ENCODE measurements at places on chromosomes 3 and 15.

DNA sequence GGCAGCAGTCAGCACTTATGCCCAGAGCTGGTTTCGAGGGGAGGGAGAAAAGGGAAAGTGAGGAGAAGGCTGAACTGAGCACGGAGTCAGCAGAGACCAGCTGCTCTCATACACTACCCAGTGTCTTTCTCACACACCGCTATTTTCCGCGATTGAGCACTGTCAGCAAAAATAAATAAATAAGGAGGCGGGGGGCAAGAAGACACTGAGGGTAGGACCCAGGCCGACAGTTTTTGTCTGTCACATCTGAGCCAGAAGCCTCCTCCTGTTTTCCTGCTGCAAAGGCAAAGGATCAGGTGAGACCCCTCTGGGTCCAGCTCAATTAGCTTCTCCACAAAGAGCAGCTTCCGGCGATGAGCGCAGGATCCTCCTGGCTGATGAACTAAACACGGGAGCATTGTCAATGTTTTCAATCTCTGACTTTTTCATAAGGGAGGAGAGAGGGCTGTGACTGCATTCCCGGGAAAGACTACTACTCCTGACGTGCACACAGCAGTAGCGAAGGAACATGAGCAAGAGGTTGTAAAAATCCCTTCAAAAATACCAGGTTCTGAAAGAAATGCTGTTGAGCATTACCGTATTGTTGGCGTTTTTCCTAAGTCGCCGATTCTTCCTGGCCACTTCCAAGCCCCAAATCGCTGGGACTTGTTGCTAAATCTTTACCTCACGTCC is 1.3 kb downstream of the FRMD5 start:
- no peak for DNase-seq

GRCh38 chr3:14401692-14402303 is 608 bp upstream of the SLC6A6 start:
- DNase-seq = no peak

DNA sequence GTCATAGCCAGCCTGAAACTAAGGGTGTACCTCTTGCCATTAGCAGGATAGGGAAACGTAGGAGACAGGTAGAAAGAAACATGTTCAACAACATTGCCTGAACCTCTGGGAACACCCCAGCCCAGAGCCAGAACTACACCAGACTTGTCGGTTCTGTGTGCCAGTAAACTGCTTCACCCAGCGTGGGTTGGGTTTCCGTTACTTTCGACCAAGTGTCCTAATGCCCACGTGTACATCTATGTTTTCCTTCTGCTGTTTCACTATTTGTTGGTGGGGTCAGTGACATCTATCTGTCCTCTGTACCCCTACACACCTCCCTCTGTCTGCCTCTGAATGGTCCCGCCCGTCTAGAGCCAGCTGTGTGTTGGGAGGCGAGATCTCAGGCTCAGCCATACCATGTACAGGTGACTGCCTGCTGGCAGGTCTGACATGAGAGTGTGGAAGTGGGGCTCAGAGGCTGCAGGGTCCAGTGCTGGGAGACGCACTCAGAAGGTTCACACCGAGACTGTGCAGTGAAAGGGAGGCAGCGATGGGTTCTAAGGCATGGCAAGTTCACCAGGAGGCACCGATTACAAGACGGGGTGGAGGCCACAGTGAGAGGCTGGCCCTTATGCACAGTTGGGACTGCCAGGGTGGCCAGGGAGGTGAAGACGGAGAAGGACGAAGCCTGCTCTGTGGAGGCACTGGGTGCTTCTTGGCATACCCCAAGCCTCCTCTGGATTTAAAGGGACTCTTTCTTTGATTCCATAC is 36.4 kb downstream of the SSUH2 start:
- DNase-seq = no peak

DNA sequence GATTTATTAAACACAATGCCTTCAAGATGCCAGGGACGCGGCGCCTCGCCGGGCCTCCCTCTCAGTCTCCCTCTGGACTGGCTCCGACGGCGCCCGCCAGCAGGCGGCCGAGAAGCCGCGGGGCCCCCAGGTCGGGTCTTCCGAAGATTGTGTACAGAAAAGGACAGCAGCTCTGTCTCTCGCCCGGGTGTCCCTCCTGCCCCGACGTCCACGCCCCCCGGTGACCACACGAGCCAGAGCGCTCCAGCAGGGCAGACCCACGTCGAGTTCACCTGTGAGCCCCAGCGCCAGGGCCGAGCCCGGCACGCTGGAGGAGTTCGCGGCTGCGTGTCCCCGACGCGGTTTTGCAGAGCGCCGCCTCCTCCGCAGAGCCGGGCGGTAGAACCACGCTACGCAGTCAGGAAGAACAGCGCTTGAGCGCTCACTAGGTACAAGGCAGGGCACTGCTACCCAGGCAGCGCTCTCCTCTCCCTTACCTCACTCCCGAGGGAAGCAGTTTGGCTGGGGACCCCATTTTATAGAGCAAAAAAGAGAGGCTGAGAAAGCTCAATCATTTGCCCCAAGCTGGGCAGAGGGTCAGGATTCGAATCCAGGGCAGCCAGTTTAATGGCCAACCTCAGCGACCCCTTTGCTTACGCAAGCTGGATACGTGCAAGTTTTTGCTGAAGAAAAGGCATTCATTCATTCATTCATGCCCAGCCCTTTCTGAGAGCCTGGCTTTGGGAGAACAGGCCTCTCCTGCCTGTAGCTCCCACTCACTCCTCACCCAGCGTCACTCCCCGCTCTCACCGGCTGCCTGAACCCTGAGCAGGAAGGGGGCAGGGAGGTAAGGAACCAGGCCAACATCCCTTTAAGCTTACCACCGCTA is 3.0 kb upstream of the TLE3 start:
- DNase-seq = no peak

- no peak for DNase-seq
Measured at GRCh38 chr3:60746695-60747416, 504.4 kb downstream of the FHIT start.

Measured in fibroblast of skin of left biceps (primary cell).